ENCODE measurements at places on chromosomes 1 and 21. TPM values are rescaled to one million over a fixed set of nuclear protein-coding genes. Genes with fewer than 3 reads are reported as not detected.

ODR4 gene
- 18.6 TPM for total RNA-seq

DDR2 gene
- 0.26 TPM for total RNA-seq

CD1E gene
- total RNA-seq = 0.42 TPM

PCBP3 gene
- 4.2 TPM for total RNA-seq

HCRTR1 gene
- total RNA-seq = not detected

GUCA2A gene
- not detected for total RNA-seq

DNA sequence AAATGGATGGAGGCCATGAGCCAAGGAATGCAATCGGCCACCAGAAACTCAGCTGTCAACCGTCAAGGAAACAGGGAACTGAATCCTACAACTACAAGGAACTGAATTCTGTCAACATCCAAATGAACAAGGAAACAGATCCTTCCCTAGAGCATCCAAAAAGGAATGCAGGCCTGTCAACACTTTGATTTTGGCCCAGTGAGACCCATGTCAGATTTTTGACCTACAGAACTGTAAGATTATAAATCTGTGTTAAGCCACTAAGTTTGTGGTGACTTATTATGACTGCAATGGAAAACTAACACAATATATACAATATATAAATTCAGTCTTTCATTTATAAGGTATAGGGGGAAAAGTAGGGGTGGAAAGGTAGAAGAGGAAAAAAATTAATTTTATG lies 55.3 kb downstream of the SHCBP1L start:
- H3K4me3 ChIP-seq = no peak overlapping the region
- H3K27ac ChIP-seq = no peak overlapping the region
- H3K27me3 ChIP-seq = no peaks in the 10 kb centered on the region

DNA sequence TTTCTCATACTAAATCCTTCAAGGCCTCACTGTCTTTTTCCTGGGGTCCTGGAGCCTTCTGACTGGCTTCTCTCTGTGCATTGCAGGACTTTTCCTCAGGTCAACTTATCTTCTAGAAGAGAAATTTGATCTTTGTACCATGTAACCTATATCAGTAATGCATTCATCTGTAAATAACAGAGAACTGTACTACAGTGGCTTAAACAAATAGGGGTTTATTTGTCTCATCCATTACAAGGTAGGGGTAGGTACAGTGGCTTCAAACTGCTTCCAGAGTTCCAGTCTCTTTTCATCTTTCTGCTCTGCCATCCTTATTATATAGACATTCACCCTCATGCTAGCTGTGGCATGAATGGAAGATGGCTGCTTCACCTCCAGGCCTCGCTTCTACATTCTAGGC lies 29.5 kb upstream of the GTF2B start:
- H3K4me3 ChIP-seq = no peak overlapping the region
- H3K4me1 ChIP-seq = no peaks in the 10 kb centered on the region
- no peak for DNase-seq
- no peaks in the 10 kb centered on the region for H3K27me3 ChIP-seq
- H3K27ac ChIP-seq = no peak overlapping the region

DNA sequence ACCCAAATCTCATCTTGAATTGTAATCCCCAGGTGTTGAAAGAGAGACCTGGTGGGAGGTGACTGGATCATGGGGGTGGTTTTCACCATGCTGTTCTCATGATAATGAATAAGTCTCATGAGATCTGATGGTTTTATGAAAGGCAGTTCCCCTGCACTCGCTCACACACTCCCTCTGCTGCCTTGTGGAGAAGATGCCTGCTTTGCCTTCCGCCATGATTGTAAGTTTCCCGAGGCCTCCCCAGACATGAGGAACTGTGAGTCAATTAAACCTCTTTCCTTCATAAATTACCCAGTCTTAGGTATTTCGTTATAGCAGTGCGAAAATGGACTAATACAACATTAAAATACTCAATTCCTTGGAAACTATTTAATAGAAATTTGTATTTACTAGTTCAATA lies 99.2 kb downstream of the PROX1 start:
- no peaks in the 10 kb centered on the region for H3K36me3 ChIP-seq
- no peaks in the 10 kb centered on the region for H3K4me1 ChIP-seq
- peaks cover 5% of the 10 kb centered on the region for H3K27me3 ChIP-seq
- H3K27ac ChIP-seq = no peak overlapping the region

DNA sequence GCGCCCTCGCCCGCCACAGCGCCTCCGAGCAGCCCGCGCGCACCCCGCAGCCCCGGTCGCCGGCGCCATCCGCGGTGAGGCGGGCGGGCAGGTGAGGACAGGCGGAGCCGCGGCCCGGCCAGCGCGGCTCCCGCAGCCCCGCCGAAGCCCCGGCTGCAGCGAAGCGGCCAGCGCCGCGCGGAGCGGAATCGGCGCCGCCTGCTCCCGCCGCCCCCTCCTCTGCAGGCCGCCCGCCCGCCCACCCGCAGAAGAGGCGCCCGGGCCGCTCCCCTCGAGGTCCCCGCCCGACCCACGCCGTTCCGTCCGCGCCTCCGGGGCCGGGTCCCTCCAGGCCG lies 1.3 kb downstream of the PRDM16 start:
- no peak overlapping the region for H3K27ac ChIP-seq
- no peak overlapping the region for H3K4me3 ChIP-seq
- H3K27me3 ChIP-seq = peaks cover 23% of the 10 kb centered on the region
- no peak for DNase-seq
- H3K36me3 ChIP-seq = no peaks in the 10 kb centered on the region

DNA sequence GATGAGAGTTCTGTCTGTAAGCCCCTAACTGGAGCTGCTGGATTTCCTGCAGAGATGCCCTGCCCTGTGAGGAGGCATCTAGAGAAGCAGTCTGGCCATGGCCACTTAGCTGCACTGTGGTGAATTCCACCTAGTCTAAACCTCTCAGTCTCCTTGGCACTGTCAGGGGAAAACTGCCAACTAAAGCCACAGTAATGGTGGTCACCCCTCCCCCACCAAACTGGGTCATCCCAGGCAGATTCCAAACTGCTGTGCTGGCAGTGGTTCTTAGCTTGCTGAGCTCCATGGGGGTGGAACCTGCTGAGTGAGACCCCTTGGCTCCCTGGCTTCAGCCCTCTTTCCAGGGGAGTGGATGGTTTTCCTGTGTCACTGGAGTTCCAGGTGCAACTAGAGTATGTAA lies 740.6 kb downstream of the RWDD3 start:
- H3K27ac ChIP-seq = no peak overlapping the region
- no peak overlapping the region for H3K4me3 ChIP-seq
- no peaks in the 10 kb centered on the region for H3K27me3 ChIP-seq
- no peak for DNase-seq
- peaks cover 2% of the 10 kb centered on the region for H3K36me3 ChIP-seq

GRCh38 chr1:237713916-237714315 lies 176.8 kb downstream of the ZP4 start:
- no peak overlapping the region for H3K4me3 ChIP-seq
- no peak for DNase-seq
- H3K36me3 ChIP-seq = no peaks in the 10 kb centered on the region

GRCh38 chr1:205373798-205374175 lies 17.1 kb upstream of the KLHDC8A start:
- H3K4me1 ChIP-seq = peaks cover 31% of the 10 kb centered on the region
- H3K27me3 ChIP-seq = peaks cover 12% of the 10 kb centered on the region
- DNase-seq = no peak
- peaks cover 2% of the 10 kb centered on the region for H3K36me3 ChIP-seq
- H3K27ac ChIP-seq = peak overlapping the region; percentile 8
- H3K4me3 ChIP-seq = peak overlapping the region; percentile 56

DNA sequence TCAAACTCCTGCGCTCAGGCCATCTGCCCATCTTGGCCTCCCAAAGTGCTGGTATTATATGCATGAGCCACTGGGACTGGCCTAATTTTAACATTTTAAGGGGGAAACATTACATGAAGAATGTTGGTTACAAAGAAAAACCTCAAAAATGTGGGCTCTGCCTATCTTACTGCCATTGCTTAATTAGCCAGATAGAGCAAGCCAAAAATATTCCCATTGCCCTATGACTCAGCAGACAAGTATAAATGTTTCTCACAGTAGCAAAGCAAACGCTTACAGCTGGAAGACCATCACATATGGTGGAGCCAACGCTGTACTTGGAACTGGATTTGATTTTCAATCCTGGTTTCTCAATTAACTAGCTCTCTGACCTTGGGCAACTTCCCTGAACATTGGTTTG lies 502.0 kb downstream of the SMYD3 start:
- DNase-seq = no peak
- H3K27ac ChIP-seq = no peak overlapping the region
- no peaks in the 10 kb centered on the region for H3K36me3 ChIP-seq
- H3K4me3 ChIP-seq = no peak overlapping the region
- no peaks in the 10 kb centered on the region for H3K4me1 ChIP-seq

DNA sequence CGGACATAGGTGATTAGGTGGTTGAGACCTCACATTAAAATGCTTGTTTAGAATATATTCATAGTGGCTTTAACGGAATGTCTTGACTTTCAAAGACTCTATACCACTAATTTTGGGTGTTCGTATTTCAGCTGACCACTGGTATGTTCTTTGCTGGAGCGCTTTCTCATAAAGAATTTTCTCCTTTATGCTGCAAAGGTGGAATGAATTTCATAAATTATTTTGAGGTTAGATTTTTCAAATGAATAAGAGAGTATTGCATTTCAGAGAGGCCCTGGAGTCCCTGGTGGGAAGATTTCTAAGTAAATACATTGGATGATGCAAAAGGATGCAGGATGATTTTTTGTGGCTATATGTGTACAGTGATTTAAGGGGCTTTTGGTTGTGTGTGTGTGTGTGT lies 55.8 kb downstream of the HUNK start:
- H3K4me1 ChIP-seq = peaks cover 5% of the 10 kb centered on the region
- no peak overlapping the region for H3K27ac ChIP-seq

DNA sequence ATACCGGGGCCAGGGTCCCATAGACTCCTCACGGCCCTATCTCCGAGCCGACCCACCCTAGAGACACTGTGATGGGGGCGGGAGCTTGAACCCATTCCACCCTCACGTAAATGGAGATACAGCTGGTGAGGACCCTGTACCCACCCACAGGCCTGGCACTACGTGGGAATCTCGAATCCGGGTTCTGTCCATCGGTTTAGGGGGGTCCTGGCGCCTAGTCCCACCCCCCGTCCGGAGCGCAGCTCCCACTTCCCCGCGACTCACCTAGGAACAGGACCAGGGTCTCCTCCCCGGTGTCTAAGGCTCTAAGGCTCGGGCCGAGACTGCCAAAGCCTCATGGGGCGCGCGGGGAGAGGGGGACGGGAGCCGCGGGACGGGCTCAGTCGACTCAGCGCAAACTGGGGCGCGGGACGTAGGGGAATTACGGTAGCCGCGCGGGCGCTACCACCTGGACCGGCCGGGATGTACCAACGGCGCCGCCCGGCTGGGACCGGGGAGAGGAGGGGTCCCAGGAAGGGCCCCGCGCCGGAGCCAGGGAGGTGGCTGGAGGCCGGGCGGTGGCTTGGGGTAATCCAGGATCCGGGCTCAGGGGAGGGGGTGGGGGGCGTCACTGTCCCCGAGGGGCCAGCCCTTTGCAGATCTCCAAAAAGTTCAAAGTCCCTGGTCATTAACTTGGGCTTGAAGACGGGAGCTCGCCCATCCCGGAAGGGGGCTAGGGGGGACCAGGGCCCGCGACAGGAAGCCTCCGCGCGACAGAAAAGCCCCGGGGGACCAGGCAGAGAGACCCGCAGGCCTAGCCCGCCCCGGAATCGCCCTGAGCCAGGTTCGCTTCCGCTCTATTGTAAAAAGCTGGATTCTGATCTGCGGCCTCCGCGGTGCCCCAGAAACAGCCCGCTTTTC lies 1.0 kb downstream of the PLEKHG5 start:
- peak overlapping the region; percentile 89 for H3K4me3 ChIP-seq
- H3K27ac ChIP-seq = peak overlapping the region; percentile 92
- H3K4me1 ChIP-seq = peaks cover 28% of the 10 kb centered on the region
- H3K27me3 ChIP-seq = peaks cover 15% of the 10 kb centered on the region
- peak; percentile 31 for DNase-seq

DNA sequence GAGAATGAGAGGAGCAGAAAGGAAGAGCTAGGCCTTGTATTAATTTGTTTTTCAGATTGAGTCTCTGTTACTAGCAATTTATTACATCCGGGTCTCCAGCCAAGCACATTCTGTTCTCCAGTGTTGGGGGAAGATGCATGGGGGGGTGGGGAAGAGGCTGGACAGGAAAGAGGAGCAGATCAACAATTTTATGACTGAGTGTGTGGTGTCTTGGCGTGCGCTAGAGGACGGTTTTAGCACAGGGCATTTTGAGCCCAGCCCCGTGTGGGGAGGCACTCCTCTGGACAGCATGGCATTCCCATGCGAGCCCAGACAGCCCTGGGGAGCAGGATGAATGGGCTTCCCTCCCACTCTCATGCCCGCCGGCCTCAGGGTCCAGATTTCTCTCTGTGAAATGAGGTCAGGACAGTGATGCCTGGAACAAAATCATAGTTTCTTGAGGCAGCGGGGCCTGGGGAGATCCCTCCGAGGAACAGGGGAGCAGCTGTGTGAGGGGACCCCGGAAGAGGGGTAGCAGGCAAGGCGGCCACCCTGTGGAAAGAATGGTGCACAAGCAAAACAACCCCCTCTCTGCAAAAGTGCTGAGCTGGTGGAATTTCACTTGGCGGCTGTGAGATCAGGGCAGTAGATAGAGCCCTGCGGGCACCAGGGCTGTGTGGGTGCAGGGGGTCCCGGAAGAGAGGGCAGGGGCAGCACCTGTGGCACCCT lies 16.3 kb downstream of the SOX13 start:
- peaks cover 13% of the 10 kb centered on the region for H3K27me3 ChIP-seq
- no peak overlapping the region for H3K4me3 ChIP-seq
- DNase-seq = no peak

All from T-helper 17 cell (primary cell).